ENCODE measurements at places on chromosomes 3 and 15. TPM values are rescaled to one million over a fixed set of nuclear protein-coding genes. Genes with fewer than 3 reads are reported as not detected.

- no peak for DNase-seq
Observed at GRCh38 chr3:152769523-152769922, 65.4 kb upstream of the P2RY1 start.

GRCh38 chr15:90857883-90858443, 10.4 kb upstream of the FURIN start:
- DNase-seq: no peak

DNA sequence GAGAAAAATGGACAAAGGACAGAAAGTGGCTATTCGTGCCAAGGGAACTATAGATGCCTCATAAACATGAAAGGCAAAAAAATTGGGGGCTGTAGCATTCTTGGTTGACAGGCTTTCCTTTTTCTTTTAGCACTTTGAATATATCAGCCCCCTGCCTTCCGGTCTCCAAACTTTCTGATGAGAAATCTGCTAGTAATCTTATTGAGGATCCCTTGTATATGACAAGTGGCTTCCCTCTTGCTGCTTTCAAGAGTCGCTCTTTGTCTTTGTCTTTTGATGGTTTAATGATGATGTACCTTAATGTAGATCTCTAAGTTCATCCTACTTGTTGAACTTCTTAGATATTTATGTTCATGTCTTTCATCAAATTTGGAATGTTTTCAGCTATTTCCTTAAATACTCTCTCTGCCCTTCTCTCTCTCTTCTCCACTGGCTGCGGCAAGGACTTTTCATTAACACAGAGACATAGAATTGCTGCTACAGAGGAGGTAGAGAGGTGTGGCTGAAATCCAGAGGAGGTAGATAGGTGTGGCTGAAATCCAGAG, 59.4 kb upstream of the EPHB3 start:
- no peak for DNase-seq

DNA sequence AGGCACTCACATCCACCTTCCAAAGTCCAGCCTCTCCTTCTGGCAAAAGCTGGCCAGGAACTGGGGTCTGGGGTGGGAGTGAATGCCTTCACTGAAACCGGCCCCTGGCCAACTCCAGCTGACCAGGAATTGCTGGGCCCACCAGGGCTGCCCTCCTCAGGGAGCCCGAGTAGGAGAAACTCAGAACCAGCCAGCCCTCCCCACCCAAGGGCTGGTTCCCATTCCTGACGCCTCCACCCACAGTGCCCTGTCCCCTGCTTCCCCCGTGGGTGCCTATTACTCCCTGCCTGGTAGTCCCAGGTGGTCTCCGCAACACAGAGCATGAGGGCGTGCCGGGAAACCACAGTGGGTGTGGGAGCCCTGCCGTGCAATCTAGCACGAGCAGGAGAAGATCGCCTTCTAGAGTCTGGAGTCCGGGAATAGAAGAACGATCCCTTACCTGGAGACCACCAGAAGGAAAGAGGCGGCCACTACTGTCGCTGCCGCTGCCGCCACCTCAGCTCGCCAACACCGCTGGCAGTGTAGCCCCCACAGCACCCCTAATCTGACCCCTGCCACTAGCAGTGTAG, 178.8 kb downstream of the POTEB3 start:
- DNase-seq: no peak

The CAPN7 gene
- 12.9 TPM for polyA plus RNA-seq

GRCh38 chr3:48118322-48118721, 69.9 kb downstream of the CDC25A start:
- DNase-seq: no peak
